ENCODE measurements at places on chromosomes 5 and 9.

- peak; percentile 57 for DNase-seq
Observed at GRCh38 chr9:138112791-138113600, 235.4 kb downstream of the CACNA1B start.

GRCh38 chr5:156594406-156594805 lies 255.7 kb upstream of the PPP1R2B start:
- DNase-seq: no peak

DNA sequence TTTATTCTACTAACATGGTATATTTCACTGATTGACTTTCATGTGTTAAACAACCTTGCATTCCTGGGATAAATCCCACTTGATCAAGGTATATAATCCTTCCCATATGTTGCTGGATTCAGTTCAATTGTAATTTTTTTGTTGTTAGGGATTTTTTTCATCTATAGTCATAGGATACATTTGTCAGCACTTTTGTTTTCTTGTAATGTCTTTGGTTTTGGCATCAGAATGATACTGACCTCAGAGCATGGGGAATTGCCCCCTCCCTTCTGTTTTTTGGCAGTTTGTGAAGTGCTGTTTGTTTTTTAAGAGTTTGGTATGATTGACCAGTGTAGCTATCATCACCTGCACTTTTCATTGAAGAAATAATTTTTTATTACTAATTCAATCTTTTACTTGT lies 176.8 kb upstream of the RASEF start:
- DNase-seq: no peak

DNA sequence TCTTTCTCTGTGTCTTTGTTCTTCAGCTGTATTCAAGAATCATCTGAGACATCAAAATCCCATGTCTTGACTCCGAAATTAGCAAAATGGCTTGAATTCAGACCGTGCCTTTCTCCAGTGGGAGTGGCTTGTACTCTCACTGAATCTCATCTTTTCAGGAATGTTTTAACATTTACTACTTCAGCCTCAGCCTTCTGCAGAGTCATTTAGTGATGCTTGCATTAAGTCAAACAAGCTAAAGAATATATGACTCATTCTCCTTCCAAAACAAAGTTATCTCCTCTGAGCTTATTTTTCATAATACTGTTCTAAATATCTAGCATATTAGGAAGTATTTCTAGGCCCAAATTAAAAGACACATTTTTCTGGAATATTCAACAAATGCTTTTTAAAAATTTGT lies 205.3 kb downstream of the CDH10 start:
- no peak for DNase-seq

GRCh38 chr9:100577776-100578448 lies at the start of gene CAVIN4:
Gene CAVIN4, plus strand, starts transcription at chr9:100578079. Its CDS starts 65 bp downstream, at chr9:100578144.
- DNase-seq: no peak

DNA sequence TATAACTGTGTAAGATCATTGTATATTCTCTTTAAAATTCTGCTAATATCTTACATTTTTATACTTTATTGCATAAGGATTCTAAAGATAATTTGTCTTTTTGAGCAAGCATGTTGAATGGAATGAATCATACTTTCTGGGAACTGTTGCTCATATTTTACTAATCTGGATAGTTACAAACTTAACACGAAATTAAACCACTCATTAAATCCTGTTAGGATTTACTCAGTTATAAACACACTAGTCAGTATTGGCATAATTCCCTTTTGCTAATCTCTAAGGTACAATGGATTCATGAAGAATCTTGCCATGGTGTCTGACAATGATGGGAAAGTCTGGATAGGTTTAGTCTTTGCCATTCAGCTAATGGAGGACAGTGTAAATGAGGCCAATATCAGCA lies 338.1 kb upstream of the SMC2 start:
- DNase-seq: no peak

- DNase-seq: peak; percentile 35
Observed at GRCh38 chr5:136655468-136655867, 290.1 kb upstream of the TRPC7 start.

- no peak for DNase-seq
Observed at GRCh38 chr5:44384816-44385215, 4.4 kb downstream of the FGF10 start.

DNA sequence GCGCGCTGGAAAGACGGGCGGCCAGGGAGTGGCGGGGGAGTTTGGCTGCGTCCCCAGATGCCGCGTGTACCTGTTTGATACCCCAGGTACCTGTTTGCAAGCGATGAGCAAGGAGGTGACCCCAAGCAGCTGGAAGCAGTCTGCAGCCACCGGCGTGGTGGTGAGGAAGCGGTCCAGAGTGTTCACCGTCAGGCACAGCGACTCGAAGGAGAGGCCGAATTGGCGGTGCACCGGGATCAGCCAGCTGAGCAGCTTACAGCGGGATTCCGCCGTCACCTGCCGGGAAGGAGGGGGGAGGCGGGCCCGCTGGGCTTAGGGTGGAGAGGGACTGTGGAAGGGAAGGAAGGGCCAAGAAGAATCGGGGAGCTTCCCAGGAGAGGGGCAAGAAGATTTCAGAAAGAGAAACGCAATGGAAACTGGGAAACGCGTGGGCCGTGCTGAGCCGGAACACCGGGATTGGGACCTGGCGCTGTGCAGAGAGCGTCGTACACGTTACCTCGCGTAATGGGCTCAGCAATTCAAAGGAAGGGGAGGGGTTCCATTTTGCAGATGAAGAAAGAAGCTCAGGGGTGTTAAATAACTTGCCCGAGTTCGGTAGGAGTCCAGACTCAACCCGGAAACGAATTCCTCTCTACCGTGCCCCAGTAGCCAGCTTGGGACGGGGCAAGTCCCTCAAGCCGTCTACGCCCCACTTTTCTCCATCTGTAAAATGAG lies 980 bp downstream of the CCNO start:
- peak; percentile 55 for DNase-seq

GRCh38 chr5:176400382-176401156 lies 12.0 kb downstream of the HIGD2A start:
- peak; percentile 37 for DNase-seq

- no peak for DNase-seq
Observed at GRCh38 chr9:2502760-2503159, 118.8 kb upstream of the VLDLR start.

GRCh38 chr9:121765021-121765950 lies 113.9 kb downstream of the DAB2IP start:
- DNase-seq: no peak

DNA sequence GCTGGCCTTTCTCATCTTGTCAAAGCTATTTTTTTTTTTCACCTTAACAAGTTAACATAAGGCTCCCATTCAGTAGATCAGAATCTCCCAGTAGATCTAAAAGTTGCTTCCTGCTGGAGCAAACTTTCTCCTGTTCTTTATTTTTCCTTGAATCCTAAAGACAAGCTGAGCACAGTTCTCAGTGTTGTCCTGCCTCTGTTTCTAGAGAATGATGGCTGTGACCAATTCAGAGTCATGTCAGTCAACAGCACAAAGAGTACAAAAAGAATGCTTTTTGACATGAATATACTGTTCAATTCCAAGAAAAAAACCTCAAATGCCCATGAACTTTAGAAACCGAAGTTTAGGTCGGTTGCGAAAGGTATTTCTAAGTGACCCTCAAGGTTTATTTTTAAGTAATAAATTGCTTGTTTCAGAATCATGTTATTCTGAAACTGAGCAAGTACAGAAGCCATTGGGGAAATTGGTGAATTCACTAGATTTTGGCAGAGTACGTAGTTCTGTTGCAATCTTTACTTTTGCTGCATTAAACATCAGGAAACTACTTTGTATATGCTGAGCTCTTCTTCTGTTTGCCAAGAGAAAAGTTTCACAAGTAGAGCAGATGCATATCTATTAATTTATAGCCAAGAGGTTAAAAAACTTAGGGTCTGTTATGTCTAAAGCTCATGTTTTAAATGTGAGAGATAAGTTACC lies 161.7 kb upstream of the RPS23 start:
- no peak for DNase-seq

DNA sequence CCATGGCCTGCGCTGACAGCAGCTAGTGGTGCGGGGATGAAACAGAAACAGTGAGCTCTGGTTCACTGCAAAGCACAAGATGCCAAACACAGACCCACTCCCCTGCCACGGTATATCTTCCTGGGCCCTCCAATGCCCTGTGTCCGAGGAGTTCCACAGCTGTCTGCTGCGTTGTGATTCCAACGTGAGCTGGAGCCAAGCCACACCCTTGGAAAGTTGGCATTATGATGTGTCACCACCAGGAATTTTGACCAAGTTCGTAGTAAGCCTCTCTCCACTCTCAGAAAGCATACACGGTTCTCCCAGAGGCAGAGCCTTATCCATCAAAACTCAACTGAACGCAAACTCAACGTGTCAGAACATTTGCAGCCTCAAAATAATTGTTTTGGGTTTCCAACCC lies 55.6 kb downstream of the MACROH2A1 start:
- DNase-seq: no peak
